Heart right ventricle (tissue), 16 donors: ENCODE measurements at places on chromosomes 7 and 10. TPM values are rescaled to one million over a fixed set of nuclear protein-coding genes. Genes with fewer than 3 reads are reported as not detected.

GRCh38 chr7:12769444-12769843, 82.0 kb downstream of the ARL4A start:
- no peak for DNase-seq

GRCh38 chr10:66924674-66925345, 1.0 kb upstream of the LRRTM3 start:
- no peak for DNase-seq

DNA sequence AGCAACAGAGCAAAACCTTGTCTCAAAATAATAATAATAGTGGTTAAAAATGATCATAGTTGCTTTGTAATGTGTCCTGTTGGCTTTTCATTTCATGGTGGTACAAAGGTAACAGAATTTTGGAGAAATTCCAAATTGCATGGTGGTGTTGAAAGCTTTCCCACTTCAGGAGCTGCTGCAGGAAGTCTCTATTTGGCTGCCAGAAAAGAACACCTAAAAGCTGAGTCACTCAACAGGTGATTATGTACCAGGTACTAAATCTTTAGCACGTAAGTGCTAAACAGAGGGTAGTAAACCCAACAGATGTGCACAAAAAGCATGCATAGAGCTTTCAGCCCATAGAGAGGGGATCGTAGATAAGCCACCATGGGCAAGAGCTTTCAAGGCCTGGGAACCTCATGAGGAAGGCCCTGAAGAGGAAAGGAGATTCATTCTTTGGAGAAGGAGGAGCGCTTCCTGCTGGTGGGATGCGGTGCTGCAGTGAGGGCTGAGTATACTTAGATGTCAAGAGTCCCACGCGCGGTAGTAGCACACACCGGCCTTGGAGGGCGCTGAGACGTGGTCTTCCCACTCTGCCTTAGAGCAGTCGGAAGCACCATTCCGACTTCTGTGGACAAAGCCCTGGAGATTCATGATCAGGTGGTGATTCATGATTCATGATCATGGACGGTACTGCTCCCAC, 118.7 kb downstream of the RALA start:
- no peak for DNase-seq

- DNase-seq: no peak
Observed at GRCh38 chr10:70142555-70142954, 3.9 kb downstream of the TYSND1 start.

Gene MINDY3
- 23.4 TPM for total RNA-seq

- DNase-seq: no peak
Observed at GRCh38 chr7:116431787-116432526, 67.6 kb upstream of the CAV2 start.

Gene HOXA11
- total RNA-seq: not detected

Gene BCAP29
- total RNA-seq: 132 TPM

- no peak for DNase-seq
Observed at GRCh38 chr7:132137681-132138080, 438.6 kb downstream of the PLXNA4 start.

DNA sequence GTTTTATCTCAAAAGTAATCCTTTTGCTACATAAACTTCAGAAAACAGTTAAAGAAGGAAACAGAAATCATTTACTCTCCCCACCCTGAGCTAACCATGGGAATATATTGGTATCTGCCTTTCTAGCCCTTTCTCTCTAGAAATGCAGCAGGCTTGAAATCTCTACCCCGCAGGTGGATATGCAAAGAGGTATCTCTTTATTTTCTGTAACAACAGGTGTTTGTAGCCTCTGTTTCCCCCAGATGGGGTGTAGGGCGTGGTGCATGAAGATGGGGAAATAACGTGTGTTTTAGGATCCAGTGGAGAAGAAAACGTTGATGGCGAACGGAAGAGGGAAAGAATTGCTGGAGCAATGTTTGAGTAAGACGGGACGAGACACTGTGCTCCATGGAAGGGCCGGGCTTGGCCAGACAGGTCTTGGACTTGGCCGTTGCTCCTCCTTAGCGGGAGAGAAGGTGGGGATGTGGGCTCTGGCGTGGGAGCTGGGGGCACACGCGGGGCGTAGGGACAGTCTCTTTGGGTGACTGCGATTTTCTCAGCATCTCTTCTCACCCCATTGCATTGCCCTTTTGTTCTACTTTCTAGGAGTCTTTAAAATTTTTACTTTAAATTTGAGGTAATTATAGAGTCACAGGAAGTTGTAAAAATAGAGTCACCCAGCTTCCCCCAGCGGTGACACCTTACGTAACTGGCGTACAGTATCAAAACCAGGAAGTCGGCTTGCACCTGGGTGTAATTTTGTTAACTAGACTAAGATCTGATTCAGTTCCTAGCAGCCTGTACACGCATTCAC, 82.9 kb downstream of the ELFN1 start:
- no peak for DNase-seq

- DNase-seq: no peak
Observed at GRCh38 chr10:72171175-72171630, 44.6 kb upstream of the ANAPC16 start.

Gene SCART1
- 0.65 TPM for total RNA-seq

Gene POMZP3
- total RNA-seq: 7.0 TPM

Gene CYP26A1
- total RNA-seq: not detected

Gene SPDYE16
- total RNA-seq: not detected

DNA sequence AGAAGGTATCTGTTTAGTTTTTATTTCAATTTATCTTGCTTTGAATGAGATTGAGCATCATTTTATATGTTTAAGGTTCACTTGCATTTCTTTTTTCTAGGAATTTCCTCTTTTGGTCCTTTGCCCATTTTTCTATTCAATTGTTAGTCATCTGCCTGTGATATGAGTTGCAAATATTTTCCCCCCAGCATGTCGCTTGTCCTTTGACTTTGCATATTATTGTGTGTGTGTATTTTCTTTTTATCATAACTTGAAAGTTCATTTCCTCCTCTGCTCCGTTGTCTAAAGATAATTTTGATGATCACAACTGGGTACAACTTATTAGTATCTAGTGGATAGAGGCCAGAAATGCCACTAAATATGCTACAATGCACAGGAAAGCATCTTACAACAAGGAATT, 132.7 kb upstream of the MDFIC start:
- DNase-seq: no peak

Gene BTBD16
- not detected for total RNA-seq

- no peak for DNase-seq
Observed at GRCh38 chr10:42827201-42827600, 44.6 kb downstream of the BMS1 start.

DNA sequence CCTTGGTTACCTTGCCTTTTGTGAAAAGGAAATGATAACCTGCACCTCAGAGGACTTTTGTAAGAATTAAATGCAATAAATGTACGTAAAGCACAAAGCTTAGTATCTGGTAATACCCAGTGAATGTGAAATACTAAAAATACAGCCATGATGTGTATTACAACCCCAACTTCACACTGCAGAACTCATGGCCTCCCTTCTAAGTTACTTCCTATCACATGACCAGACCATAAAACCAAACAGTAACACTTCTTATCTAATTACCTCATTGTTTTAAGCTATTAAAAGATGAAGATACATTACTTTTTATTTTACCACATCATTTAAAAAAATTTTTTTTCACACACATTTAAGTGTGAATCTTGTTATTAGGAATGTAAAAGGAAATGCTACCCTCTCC, 29.0 kb downstream of the VPS41 start:
- no peak for DNase-seq

Gene AGFG2
- total RNA-seq: 20.7 TPM

DNA sequence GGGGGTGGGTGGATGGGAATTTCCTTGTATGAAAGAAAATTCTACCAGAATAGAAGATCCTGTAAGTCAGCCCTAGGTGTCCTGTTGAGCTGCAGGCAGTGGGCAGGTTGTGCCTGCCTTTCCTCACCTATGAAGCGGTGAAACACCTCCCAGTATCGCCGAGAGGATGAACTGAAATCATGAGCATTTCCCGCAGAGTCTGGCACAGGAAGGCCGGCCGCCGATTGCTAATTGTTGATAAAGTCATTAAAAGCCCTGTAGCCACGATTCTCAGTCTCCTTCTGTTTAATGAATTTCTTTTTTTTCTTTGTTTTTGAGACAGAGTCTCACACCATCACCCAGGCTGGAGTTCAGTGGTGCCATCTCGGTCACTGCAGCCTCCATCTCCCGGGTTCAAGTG, 142.1 kb downstream of the CAMK1D start:
- DNase-seq: no peak

DNA sequence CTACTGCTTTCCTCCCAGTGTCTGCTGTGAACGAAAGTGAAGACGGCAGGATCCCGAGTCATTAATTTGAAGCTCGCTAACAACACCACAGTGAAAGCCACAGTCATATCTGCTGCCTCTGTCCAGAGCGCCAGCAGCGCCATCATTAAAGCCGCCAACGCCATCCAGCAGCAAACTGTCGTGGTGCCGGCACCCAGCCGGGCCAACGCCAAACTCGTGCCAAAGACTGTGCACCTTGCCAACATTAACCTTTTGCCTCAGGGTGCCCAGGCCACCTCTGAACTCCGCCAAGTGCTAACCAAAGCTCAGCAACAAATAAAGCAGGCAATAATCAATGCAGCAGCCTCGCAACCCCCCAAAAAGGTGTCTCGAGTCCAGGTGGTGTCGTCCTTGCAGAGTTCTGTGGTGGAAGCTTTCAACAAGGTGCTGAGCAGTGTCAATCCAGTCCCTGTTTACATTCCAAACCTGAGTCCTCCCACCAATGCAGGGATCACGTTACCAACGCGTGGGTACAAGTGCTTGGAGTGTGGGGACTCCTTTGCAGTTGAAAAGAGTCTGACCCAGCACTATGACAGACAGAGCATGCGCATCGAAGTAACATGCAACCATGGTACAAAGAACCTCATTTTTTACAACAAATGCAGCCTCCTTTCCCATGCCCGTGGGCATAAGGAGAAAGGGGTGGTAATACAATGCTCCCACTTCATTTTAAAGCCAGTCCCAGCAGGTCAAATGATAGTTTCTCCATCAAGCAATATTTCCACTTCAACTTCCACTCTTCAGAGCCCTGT, 94.8 kb upstream of the KCNMA1 start:
- DNase-seq: no peak

- no peak for DNase-seq
Observed at GRCh38 chr7:149644754-149645153, 128.6 kb downstream of the ZNF467 start.

Gene NUTM2E
- not detected for total RNA-seq
